ENCODE measurements at places on chromosomes 12 and 14.

GRCh38 chr14:75442166-75442565, 14.3 kb downstream of the JDP2 start:
- no peak for DNase-seq

- no peak for DNase-seq
These were observed 926 bp downstream of the HRK start for GRCh38 chr12:116880213-116880816.

GRCh38 chr12:57005980-57006808, at the start of gene ZBTB39:
ZBTB39 (minus strand) TSS chr12:57006546; CDS start chr12:57004917, 1,629 bp downstream.
- DNase-seq = peak; percentile 54

- DNase-seq = peak; percentile 74
These were observed 497.7 kb downstream of the FUT8 start for GRCh38 chr14:65910108-65910786.

Measured in fibroblast of upper back skin (primary cell).